H54 (cell line): ENCODE measurements at places on chromosomes 1 and 21.

- peak; percentile 24 for DNase-seq
These were observed 82.2 kb upstream of the AK4 start for GRCh38 chr1:65065524-65066418.

DNA sequence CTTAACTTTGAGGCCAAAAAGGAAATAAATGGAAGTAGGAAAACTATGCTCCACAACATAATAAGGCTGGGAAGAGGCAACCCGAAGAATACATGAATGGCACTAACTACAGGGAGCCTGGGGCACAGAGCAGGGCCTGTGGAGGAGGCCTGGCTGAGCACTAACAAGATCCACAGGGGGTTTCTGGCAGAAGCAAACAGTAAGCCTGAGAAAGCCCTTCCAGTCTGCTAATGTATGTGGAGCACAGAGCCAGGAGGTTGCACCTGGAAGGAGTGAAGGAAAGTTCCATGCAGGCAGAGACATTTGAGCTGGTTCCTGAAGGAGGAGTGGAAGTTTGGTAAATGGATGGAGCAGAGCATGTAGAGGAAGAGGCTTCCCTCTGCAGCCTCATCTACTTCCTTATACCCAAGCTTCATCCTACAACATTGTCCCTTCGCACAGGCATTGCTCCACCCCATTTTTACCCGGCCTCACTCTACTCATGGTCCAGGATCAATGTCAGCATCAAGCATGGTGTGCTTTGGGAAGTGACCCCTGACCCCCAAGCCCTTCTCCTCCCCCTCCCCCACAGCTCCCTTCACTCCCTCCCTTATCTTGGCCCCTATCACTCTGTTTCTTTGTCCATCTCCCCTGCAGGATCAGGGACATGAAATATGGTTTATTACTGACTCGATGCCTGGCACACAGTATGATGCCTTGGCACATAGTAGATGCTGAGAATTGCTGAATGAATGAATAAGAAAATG lies 23.3 kb downstream of the SHISA4 start:
- no peak for DNase-seq

GRCh38 chr1:11877074-11877473 lies 18.3 kb upstream of the NPPB start:
- DNase-seq: no peak

- DNase-seq: no peak
These were observed 90.6 kb downstream of the DMRTB1 start for GRCh38 chr1:53549781-53550180.
